Mesenteric fat pad (tissue), 1 donor: ENCODE measurements at places on chromosomes 12 and 14. TPM values are rescaled to one million over a fixed set of nuclear protein-coding genes. Genes with fewer than 3 reads are reported as not detected.

The DIO2 gene
- 3.3 TPM for total RNA-seq

The RFX4 gene
- 0.13 TPM for total RNA-seq

The ERC1 gene
- total RNA-seq = 81.1 TPM

The TMEM121 gene
- total RNA-seq = 2.1 TPM

The SLC8B1 gene
- total RNA-seq = 28.5 TPM

The FOXA1 gene
- not detected for total RNA-seq

The CLEC4D gene
- total RNA-seq = 4.8 TPM

The ZFHX2 gene
- total RNA-seq = 3.1 TPM

The TMEM52B gene
- total RNA-seq = not detected

The RTL1 gene
- total RNA-seq = not detected

The GSG1 gene
- total RNA-seq = not detected

GRCh38 chr12:107404981-107405380, 280.6 kb upstream of the PWP1 start:
- no peak for DNase-seq

GRCh38 chr12:4164559-4165558, 108.7 kb upstream of the CCND2 start:
- no peak for DNase-seq

- no peak for DNase-seq
Observed at GRCh38 chr14:72129291-72129690, 197.1 kb downstream of the RGS6 start.

GRCh38 chr14:104604458-104605449, at the start of gene TMEM179:
TMEM179 (minus strand) TSS chr14:104604772; CDS start chr14:104604741, 31 bp downstream.
- DNase-seq = no peak

DNA sequence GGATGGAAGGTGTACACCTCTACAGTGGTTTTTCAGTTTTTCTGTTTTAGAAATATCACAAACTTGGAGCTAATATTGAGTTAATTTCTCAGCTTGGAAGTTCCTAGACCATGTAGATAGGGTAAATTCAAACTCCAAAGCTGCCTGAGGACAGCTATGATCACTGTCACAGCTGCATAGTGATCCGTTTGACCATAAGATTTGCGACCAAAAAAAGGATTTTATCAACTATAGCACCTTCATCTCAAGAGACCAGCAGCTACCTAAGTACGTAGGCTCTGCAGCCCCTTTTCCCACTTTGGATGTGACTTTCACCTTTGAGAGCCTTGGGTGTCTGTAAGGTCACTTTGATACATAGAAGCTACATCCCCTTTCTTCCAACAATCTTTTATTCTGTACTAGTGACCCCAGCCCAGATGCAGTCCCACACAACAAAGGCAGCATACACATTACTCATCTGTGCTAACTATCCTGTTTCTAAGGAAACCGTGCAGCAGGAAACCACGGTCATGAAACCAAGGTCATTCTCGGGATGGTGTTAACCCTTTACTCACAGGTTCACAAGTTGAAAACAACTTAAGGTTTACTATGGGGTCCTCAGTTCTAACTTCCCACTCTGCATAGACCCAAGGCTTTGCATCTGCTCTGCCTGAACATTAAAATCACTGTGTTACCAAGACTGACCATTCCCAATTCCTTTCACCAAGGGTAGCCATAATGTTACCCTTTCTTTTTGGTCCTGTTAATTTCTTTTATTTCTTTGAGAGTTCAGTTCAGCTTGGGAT, 75.4 kb downstream of the IFT81 start:
- no peak for DNase-seq

GRCh38 chr14:60790850-60791249, 56.3 kb downstream of the MNAT1 start:
- no peak for DNase-seq

- no peak for DNase-seq
Observed at GRCh38 chr12:48750769-48751356, 34.4 kb upstream of the CCNT1 start.

DNA sequence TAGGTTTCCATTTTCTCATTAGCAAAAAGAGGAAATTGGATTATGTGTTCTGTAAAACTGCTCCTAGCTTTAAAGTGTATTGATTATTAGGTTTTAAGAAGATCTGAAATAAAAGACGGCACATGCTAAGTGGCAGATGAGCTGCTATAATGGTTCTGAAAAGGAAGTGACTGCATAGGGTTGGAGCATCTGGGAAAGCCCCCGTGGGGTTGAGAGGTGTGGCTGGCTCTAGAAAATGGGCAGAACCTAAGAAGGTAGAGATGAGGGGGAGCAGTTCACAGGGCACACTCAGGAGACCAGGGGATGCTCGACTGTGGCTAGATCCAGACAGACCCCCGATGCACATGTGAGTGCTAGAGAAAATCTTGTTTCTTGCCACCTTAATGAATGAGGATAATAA, 1.9 kb downstream of the IFNG-AS1 start:
- DNase-seq = no peak

GRCh38 chr14:67490196-67490595, 1.7 kb upstream of the TMEM229B start:
- no peak for DNase-seq

DNA sequence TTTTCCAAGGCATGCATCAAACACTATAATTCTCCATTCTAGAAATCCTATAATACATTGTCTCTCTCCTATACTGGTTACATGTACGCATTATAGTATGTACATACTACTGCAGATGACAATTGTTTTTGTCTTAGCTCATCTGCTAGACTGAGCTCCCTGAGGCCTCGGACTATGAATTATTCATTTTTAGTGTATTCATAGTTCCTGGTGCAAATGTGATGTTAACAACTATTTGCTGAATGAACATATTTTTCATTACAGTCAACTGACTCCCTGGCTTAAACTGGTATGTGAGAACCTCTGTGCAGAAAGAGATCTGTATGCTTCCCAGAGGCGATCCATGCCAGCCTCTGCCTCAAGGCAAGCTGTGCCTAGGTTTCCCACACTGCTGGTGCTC, 91.8 kb upstream of the PARP11 start:
- no peak for DNase-seq

- no peak for DNase-seq
Observed at GRCh38 chr12:28294300-28294699, 104.0 kb downstream of the CCDC91 start.

- DNase-seq = no peak
Observed at GRCh38 chr14:60250257-60251035, 1.4 kb downstream of the PPM1A start.

- DNase-seq = no peak
Observed at GRCh38 chr12:76445462-76445861, 97.2 kb upstream of the BBS10 start.

- no peak for DNase-seq
Observed at GRCh38 chr12:111462210-111462769, 56.6 kb downstream of the SH2B3 start.

DNA sequence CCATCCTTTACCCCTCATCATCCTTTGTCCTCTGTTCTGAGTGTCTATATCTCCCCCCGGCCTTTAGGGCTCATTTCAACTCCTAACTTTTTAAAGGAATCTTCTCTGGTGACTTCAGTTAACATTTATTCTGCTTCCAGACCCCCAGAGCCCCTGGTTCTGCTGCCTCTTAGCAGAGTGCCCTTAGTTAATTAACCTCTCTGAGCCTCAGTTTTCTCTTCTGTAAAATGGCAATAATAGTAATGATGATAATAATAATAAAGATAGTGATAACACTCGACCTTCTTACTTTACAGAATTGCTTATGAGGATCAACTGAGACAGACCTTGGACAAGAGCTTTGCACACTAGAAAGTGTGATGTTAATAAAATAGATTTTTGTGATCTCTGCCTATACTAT, 6.4 kb upstream of the C12orf43 start:
- no peak for DNase-seq

GRCh38 chr12:132083614-132083940, 60.5 kb downstream of the DDX51 start:
- no peak for DNase-seq
